ENCODE measurements at places on chromosomes 2 and 18.

GRCh38 chr2:141468761-141469160, 662.1 kb downstream of the LRP1B start:
- DNase-seq: no peak

- no peak for DNase-seq
These were observed 411.4 kb downstream of the TSN start for GRCh38 chr2:122166820-122167219.

GRCh38 chr2:8494151-8494550, 187.7 kb upstream of the ID2 start:
- DNase-seq: no peak

GRCh38 chr2:141015341-141016047, 1115.3 kb downstream of the LRP1B start:
- DNase-seq: no peak

GRCh38 chr2:7595206-7595605, 678.0 kb downstream of the RNF144A start:
- no peak for DNase-seq

- no peak for DNase-seq
These were observed 655.2 kb downstream of the EPHA4 start for GRCh38 chr2:220916931-220917330.

Measured in hematopoietic multipotent progenitor cell (in vitro differentiated cells).